SHP77 (cell line): ENCODE measurements at places on chromosomes 7 and 10.

- DNase-seq, result no peak
Measured at GRCh38 chr10:7626283-7626682, 40.5 kb downstream of the ITIH5 start.

GRCh38 chr10:22997096-22997495 lies 69.2 kb downstream of the ARMC3 start:
- DNase-seq, result no peak

DNA sequence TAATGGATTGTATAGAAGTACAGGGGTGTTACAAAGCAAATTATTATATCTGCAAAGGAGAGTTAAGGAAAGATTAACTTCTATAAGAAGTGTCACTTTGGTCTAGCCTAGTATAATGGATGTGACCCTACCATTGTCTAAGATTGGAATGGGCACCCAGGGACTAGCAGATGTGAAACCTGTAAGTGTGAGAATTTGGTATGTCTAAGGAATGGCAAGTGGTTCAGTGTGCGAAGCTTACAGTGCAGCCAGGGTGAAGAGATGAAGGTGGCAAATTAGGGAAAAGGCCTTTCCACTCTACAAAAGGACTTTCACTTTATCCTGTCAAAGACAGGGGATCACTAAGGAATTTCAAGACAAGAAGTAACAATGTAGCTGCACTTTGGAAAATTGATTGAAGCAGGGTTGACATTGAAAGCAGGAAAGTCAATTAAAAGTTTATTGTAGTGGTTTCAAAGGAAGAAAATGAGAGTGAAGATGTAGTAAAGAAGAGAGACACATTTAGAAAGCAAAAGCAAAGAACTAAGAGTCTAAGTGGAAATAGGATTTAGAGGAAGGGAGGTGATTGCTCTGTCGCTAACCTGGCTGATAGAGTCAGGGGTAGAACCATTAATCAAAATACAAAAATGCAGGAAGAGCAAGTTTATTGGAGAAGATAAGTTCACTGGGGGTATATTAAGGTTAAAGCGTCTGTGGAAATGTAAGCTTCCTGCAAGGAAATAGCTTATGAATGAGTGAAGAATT lies 47.4 kb downstream of the KCND2 start:
- no peak for DNase-seq

DNA sequence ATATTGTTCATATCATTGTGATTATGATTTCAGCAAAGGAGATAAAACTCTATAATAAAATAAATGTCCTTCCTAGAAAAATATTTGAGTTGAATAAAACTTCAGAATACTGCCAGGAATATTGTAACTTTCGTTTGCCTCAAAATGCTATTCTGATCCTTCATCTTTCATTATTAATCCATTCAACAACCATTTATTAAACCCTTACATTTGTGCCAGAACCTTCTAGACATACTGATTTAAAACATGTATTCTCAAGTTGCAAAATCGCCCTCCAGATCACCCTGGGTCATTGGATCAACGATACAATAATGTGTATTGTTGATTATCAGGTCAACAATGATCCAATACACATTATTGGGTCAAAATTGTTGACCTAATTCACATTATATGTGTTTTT lies 759.8 kb downstream of the CNTNAP2 start:
- DNase-seq, result no peak

- DNase-seq, result no peak
Measured at GRCh38 chr7:134750083-134751062, 29.1 kb upstream of the CALD1 start.

DNA sequence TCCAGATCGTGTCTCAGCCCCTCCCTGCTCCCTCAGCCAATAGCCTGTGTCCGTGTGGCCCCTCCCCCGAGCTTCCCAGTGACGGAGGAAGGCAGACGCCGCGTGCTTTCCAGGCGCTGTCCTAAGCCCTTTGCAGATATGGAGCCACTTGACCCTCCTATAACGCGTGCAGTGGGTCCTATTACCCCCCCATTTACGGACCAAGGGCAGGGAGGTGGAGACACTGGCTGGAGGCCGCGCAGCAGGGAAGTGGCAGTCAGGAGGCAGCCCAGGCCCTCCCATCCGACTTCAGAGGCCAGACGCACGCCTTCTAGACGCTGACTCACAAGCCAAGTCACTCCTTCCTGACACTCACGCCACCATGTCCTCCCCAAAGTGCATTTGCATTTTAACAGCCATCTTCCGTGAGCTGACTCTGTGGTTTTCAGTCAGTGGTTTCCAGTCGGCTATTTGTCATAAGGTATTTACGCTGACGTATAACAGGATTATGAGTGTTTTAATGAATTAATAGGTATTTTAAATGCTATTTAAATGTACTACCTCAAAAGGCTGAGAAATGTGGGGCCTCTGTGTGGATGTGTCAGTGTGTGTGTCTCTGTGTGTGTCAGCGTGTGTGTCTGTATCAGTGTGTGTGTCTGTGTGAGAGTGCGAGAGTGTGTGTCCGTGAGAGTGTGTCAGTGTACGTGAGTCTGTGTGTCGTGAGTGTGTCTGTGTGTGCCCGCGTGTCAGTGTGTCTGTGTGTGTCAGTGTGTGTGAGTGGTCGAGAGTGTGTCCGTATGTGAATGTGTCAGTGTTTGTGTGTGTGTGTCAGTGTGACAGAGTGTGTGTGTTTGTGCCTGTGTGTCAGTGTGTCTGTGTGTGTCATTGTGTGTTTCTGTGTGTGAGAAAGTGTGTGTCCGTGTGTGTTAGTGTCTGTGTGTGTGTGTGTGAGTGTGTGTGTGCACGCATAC lies 92.0 kb upstream of the INSIG1 start:
- DNase-seq, result peak; percentile 56

GRCh38 chr10:24457661-24458318 lies 248.9 kb downstream of the KIAA1217 start:
- no peak for DNase-seq
